ENCODE measurements at places on chromosomes 6 and 20.

- H3K27ac ChIP-seq: no peak overlapping the region
- no peak for DNase-seq
- H3K4me1 ChIP-seq: no peaks in the 10 kb centered on the region
- H3K36me3 ChIP-seq: no peaks in the 10 kb centered on the region
Observed at GRCh38 chr6:38320358-38320757, 319.4 kb downstream of the BTBD9 start.

- H3K4me3 ChIP-seq: peak overlapping the region; percentile 72
- no peaks in the 10 kb centered on the region for H3K36me3 ChIP-seq
- H3K27ac ChIP-seq: no peak overlapping the region
- no peak for DNase-seq
Observed at GRCh38 chr6:26202811-26203583, 115.8 kb downstream of the HFE start.

DNA sequence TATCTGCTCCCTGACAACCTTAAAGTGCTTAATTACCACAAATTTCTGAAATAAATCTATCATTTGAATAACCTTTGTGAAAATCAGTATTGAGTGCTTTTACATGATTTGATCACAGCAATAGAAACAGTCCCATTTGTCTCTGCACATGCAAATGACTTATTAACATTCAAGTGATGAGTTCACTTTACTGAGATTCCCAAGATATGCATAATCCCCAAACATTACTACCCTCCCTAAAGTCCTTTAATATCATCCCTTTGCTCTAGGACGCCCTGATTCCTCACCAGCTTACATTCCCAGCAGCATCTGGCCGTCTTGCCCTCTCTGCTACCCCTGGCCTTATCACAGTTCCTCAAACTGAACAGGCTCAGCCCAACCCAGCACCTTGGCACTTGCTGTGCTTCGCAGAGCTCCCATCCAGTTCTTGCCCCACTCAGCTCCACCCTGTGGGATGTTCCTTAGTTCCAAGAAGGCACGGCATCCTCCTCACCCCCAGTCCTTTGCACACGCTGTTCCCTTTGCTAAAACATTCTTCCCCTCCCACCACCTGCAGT, 347.5 kb downstream of the PREX1 start:
- H3K27ac ChIP-seq: no peak overlapping the region
- no peaks in the 10 kb centered on the region for H3K36me3 ChIP-seq
- no peak for DNase-seq

GRCh38 chr20:8795404-8795803, 273.5 kb upstream of the PLCB4 start:
- H3K4me3 ChIP-seq: no peak overlapping the region
- H3K27me3 ChIP-seq: no peaks in the 10 kb centered on the region
- no peak for DNase-seq
- H3K27ac ChIP-seq: no peak overlapping the region
- H3K4me1 ChIP-seq: no peaks in the 10 kb centered on the region

DNA sequence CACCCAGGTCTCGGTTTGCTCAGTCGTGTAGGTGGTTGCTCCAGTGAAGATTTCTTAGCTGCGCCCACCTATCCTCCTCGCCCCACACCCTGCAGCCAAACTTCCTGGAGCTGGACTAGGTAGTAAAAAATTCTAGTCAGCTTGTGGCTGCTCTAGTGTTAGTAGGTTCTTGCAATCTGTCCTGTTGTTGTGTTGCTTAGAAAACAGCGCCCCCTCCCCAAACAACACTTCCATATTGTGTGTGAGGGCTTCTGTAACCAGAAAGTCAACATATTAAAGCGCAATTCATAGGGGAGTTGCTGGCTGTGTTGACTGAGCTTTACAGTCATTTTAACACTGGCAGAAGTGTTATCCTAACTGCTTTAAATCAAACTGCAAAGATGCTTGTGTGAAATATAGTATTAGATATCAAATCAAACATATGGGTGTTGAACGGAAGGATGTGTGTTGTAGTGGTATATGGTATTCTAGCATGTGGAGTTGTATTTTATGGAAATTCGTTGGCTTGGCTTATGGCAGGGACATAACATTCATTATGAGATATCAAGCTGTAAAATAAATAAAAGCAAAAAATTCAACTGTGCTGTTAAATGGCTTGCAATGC, 122.5 kb downstream of the ARID1B start:
- peaks cover 28% of the 10 kb centered on the region for H3K4me1 ChIP-seq
- no peak overlapping the region for H3K4me3 ChIP-seq
- no peaks in the 10 kb centered on the region for H3K36me3 ChIP-seq
- H3K27me3 ChIP-seq: no peaks in the 10 kb centered on the region
- DNase-seq: no peak
- no peak overlapping the region for H3K27ac ChIP-seq

DNA sequence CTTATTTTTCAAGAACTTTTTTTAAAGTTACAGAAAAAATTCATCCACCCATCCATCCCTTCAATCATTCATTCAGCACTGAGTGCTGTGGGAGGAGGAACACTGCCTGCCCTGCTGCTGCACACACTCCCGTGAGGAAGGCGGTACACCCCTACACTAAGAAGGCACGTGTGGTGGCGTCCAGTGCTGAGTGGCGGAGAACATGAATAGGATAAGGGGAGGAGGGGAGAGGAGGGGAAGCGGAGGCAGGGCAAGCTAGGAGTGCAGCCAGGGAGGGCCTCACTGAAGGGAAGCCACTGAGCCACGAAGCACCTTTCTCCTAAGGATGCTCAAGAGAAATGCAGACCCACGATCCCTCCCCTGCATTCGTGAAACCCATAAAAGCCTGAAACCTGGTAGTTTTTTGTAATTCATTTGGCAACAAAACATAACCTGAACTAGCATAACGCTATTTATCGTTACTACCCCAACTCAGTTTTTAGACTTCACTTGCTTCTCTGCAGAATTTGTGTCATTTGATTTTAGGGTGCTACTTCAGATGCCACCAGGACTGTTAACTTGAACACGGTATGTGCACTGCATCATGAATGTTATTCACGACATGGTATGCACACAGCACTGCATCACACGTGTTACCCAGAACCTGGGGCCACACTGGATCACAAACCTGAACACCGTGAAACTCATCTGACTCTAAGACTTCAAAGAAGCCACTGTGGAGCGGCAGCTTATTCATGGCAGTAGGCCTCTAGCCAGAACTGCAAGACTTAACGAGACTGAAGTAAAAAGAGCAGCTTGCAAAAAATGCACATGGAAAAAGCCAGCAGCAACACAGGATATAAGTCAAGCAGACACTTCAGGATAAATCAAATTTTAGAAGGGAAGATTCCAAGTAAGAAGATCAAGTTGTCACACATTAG, 3.5 kb downstream of the RNASET2 start:
- no peak overlapping the region for H3K27ac ChIP-seq
- H3K4me3 ChIP-seq: no peak overlapping the region
- H3K36me3 ChIP-seq: no peaks in the 10 kb centered on the region
- no peaks in the 10 kb centered on the region for H3K4me1 ChIP-seq

DNA sequence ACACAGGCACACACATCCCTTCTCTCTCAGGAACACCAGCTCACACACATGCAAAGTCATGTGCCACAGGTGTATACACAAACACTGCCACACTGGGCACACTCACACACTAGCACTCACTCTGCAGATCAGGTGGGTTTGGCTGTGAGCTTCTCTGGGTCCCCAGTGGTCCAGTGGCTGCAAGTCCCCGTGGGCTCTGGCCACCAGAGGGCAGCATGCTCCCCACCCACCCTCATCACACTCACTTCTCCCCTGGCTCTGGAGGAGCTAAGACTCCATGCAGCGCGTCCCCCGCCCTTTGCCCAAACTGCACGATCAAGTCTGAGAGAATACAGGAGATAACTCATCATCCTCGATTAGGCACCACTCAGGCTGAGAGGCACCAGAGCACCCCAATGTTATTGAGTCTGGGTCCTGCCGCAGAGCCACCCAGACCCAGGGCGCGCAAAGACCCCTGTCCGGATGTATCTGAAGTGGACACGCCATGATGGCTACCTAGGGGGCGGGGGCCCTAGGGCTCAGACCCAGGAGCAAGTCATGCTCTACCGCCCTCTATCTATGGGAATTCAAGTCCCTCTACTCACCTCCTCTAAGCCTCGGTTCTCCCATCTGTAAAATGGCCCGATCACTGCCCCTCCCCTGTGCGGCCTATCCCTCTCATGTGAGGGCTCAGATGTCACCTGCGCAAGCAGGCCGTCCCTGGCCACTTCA, 90.5 kb downstream of the GRM4 start:
- H3K36me3 ChIP-seq: no peaks in the 10 kb centered on the region
- H3K4me3 ChIP-seq: no peak overlapping the region
- H3K4me1 ChIP-seq: no peaks in the 10 kb centered on the region

DNA sequence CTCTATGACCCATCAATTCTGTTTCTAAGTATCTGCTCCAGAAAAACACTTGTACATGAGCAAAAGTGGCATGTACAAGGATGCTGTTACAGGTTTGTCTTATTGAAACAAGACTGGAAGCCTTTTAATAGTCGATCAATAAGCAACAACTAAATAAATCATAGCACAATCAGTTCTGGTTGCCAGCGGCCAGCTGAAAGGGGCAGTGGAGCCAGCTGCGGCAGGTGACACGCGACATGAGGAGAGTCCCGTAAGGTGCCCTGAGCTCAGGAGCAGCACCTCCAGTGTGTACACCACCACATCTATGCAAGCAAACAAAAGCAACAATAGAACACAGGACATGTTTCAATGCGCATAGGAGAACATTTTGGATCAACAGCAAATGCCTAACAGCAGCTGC, 20.7 kb upstream of the NNAT start:
- DNase-seq: no peak
- H3K36me3 ChIP-seq: no peaks in the 10 kb centered on the region
- H3K27ac ChIP-seq: no peak overlapping the region
- no peaks in the 10 kb centered on the region for H3K27me3 ChIP-seq
- peaks cover 3% of the 10 kb centered on the region for H3K4me1 ChIP-seq

DNA sequence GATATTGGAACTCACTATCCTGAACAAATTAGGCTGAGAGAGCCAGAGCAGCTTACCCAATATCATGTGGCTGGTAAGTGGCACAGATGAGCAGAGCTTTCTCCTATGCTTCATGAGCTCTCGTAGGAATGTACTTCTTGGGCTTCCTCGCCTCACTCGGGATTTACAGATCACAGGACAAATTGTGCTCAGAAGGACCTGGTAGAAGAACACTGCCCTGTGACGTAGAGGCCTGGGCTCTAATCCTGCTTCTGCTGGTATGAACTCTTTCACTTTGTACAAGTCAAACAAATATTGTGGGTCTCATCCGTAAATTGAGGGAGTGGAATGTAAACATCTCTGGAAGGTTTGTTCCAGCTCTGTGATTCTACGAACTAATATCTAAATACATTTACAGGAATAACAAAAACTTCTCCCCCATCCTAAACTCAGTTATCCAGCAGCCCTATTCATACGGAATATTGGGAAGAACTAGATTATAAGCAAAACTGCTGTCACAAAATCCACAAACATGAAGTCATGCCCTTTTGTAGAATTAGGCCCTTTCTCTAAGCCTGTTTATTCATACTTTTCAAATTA, 187.6 kb downstream of the CLIC5 start:
- H3K27ac ChIP-seq: no peak overlapping the region
- no peak for DNase-seq
- no peak overlapping the region for H3K4me3 ChIP-seq
- no peaks in the 10 kb centered on the region for H3K27me3 ChIP-seq

- peaks cover 7% of the 10 kb centered on the region for H3K36me3 ChIP-seq
- no peak overlapping the region for H3K27ac ChIP-seq
- H3K4me1 ChIP-seq: no peaks in the 10 kb centered on the region
Observed at GRCh38 chr20:10060226-10060625, 25.4 kb downstream of the ANKEF1 start.

GRCh38 chr6:582370-582769, 74.5 kb downstream of the HUS1B start:
- no peak overlapping the region for H3K27ac ChIP-seq
- H3K4me1 ChIP-seq: peaks cover 18% of the 10 kb centered on the region
- DNase-seq: peak; percentile 60
- no peak overlapping the region for H3K4me3 ChIP-seq
- no peaks in the 10 kb centered on the region for H3K36me3 ChIP-seq

GRCh38 chr6:113653275-113653674, 203.9 kb upstream of the MARCKS start:
- peaks cover 2% of the 10 kb centered on the region for H3K27me3 ChIP-seq
- H3K36me3 ChIP-seq: no peaks in the 10 kb centered on the region
- no peak overlapping the region for H3K27ac ChIP-seq
- H3K4me1 ChIP-seq: peaks cover 33% of the 10 kb centered on the region
- no peak for DNase-seq

- no peak overlapping the region for H3K4me3 ChIP-seq
- H3K27me3 ChIP-seq: no peaks in the 10 kb centered on the region
- no peak for DNase-seq
Observed at GRCh38 chr6:105326216-105326615, 76.7 kb downstream of the PREP start.

GRCh38 chr6:156555116-156555515, 222.1 kb upstream of the ARID1B start:
- H3K4me3 ChIP-seq: no peak overlapping the region
- no peaks in the 10 kb centered on the region for H3K4me1 ChIP-seq
- no peaks in the 10 kb centered on the region for H3K27me3 ChIP-seq
- no peak overlapping the region for H3K27ac ChIP-seq
- no peak for DNase-seq
- no peaks in the 10 kb centered on the region for H3K36me3 ChIP-seq

All from cardiac muscle cell (in vitro differentiated cells and primary cell).